ENCODE measurements at places on chromosomes 3 and 15.

DNA sequence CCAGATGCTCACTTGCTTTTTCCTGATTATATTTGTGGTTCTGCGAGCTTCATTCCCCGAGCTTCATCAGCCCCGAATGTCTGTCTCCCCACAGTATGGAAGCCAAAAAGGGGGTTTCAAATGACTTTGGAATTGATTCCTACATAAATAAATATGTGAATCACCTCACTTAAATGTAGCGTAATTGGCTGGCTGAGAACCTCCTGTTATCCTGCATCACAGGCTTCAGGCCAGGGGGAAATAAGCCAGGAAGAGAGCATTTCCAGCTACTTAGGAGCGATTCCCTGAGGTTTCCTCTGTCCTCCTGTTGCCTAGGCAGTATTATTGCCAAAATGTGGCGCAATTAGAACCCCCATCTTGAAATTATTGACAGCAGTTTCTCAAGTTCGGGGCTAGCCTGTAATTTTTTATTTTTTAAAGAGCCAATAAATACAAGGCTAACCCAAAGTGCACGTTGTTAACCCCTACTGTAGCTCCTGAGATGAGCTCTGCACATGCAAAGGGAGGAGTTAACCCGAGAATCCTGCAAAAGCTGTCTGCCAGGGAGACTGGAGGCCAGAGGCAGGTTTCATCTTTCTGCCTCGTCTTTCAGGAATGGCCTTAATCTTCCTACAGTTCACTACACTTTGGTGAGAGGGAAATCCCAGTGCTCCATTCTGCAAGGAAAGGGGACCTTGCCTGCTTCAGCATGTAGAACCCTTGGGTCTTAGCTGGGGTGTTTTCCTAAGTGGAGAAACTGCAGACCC, 148.2 kb downstream of the ADAMTS9 start:
- DNase-seq = no peak

- no peak for DNase-seq
Measured at GRCh38 chr3:8451696-8452095, 49.9 kb upstream of the LMCD1 start.

GRCh38 chr3:194687638-194688199, 2.0 kb downstream of the FAM43A start:
- DNase-seq = no peak

GRCh38 chr3:78398401-78398800, 1358.5 kb downstream of the ROBO2 start:
- DNase-seq = no peak

- no peak for DNase-seq
Measured at GRCh38 chr15:75779504-75779903, 63.7 kb upstream of the UBE2Q2 start.

GRCh38 chr15:39074341-39074985, 506.4 kb upstream of the THBS1 start:
- no peak for DNase-seq

- DNase-seq = no peak
Measured at GRCh38 chr15:26758079-26758478, 14.8 kb downstream of the GABRB3 start.

GRCh38 chr3:169764882-169765612, at the start of gene TERC:
TERC (minus strand) TSS chr3:169765060.
- DNase-seq = peak; percentile 51

- no peak for DNase-seq
Measured at GRCh38 chr15:99414755-99415731, 150.7 kb upstream of the MEF2A start.

DNA sequence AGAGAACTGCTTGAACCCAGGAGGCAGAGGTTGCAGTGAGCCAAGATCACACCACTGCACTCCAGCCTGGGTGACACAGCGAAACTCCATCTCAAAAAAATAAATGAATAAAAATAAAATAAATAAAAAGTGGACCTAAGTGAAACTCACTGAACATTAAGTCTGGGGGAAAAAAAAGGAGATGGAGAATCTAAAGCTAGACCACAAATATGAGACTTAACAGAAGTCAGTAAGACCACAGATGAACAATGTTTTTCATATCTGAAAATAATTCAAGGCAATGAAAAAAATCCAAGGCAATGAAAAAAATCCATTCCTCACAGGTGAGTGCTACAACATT, 18.6 kb downstream of the ANXA2 start:
- no peak for DNase-seq

DNA sequence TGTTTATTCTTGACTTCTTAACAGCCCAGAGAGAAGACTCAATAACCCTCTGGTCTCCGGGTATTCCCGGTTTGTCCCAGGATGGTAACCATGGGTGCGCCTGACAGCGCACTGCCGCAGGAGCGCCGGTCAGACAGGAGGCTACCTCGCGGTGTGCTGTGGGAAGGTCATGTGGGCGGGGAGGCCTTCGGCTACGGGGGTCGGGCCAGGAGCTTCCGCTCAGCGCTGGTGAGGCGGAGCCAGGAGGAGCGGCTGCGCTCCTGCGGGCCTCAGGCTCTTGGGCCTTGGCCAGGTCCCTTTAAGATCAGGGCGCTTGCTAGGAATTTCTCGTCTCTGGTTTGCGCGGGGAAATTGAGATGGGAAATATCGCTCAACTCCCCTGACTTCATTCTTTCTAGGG, 182.3 kb upstream of the NDN start:
- DNase-seq = no peak

DNA sequence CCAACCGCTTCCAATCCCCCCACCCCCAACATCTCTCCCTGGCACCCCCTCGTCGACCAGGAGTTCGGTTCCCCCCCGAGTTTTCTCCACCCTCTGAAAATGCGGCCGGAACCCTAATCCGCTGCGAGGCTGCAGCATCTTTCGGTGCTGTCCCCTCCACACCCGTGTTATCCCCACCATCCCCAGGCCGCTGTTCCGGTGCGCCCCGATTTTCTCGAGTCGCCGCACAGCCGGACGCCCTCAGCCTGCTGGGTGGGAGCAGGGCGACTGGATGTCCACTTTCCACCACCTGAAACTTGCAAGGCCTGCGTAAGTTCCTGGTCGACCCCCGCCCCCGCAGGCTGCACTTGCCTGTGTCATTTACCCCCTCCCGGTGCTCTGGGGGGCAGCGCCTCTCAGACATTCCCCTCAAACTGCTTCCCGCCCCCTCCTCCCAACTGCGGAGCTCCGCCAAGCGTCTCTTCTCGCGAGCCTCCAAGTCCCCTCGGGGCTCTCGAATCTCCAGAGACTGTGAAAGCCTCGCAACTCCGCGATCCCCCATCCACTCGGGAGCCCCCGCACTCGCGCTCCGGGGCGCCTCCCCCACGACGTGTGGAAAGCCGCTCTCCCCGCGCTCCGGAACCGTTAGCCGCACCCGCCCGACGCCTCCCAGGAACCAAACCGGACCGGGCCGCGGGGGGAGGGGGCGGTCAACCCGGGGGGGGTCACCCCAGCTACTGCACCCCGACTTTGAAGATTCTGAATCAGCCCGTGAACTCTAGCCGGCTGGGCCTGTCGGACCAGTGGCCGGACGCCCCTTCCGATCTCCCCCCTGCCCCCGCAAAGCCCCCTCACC, 566 bp downstream of the ETV5 start:
- DNase-seq = no peak

GRCh38 chr3:52432225-52432624, 12.7 kb downstream of the SEMA3G start:
- no peak for DNase-seq

- DNase-seq = no peak
Measured at GRCh38 chr3:139425745-139426400, 36.4 kb upstream of the COPB2 start.

- no peak for DNase-seq
Measured at GRCh38 chr15:50227076-50227475, 38.5 kb downstream of the HDC start.

GRCh38 chr15:57389991-57390390, 13.7 kb downstream of the CGNL1 start:
- DNase-seq = no peak

DNA sequence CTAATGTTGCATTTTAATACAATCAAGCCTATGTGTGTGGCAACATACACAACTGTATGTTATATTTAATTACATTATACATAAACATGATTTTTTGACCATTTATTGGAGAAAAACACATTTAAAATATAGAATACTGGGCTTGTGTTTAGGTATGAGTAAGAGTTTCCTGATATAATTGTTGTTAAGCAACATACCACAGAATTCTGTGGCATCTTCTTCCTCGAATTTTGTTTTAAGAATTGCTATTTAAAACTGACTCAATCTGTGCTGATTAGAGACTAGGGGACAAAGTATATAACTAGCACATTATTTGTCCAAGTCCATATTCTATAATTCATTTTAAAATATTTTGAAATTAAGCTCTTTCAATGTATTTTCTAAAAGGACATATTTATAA, 376.8 kb upstream of the THBS1 start:
- DNase-seq = no peak

DNA sequence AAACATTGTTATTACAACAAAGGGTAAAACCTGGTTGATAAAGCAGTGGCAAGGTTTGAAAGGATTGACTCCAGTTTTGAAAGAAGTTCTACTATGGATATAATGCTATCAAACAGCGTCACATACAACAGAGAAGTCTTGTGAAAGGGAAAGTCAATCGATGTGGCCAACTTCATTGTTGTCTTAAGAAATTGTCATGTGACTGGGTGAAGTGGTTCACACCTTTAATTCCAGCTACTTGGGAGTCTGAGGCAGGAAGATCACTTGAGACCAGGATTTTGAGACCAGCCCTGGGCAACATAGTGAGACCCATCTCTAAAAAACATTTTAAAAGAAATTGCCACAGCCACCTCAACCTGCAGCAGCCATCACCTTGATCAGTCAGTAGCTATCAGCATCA, 6.2 kb upstream of the LXN start:
- no peak for DNase-seq

- DNase-seq = no peak
Measured at GRCh38 chr15:56445746-56446145, 19.2 kb downstream of the MNS1 start.

DNA sequence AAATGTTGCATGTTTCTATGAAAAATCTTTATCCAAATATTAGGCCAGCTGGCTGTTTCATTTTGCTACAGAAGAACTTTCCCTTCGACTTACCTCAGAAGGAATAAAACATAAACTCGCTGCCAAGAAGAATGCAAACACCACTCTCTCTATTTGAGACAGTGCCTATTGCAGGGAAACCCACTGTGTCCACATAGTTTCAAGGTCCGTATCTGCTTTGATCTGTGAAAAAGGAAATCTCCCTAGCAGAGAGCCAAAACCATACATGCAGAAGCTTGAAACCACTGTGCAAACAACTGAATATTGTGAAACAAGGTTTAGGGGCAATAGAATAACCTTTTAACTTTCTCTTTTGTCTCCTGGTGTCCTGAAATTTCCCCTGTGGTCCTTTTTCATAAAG, 35.0 kb upstream of the CAPN7 start:
- DNase-seq = no peak

DNA sequence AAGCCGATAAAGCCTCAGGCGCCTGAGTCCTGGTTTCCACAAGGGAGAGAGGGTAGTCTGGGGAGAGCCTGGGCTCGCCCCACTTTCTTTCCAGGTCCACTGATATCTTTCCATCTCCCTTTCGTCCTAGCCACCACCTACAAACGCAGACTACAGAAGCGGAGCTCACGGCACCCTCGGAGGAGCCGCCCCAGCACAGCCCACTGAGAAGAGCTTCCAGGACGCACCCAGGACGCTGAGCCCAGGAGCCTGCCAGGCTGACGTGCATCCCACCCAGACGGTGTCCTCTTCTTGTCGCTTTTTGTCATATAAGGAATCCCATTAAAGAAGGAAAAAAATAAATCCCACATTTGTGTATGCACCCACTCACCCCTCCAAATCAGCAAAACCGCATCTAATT, 21.1 kb downstream of the HAPLN3 start:
- DNase-seq = no peak

- DNase-seq = no peak
Measured at GRCh38 chr3:151439652-151440125, 21.2 kb downstream of the IGSF10 start.

GRCh38 chr3:89635137-89635536, 527.7 kb downstream of the EPHA3 start:
- no peak for DNase-seq
